ENCODE measurements at places on chromosomes 2 and 18.

- no peak for DNase-seq
Observed at GRCh38 chr2:160941290-160941846, 218.9 kb upstream of the TANK start.

- DNase-seq: no peak
Observed at GRCh38 chr2:100641125-100641435, 78.3 kb downstream of the PDCL3 start.

DNA sequence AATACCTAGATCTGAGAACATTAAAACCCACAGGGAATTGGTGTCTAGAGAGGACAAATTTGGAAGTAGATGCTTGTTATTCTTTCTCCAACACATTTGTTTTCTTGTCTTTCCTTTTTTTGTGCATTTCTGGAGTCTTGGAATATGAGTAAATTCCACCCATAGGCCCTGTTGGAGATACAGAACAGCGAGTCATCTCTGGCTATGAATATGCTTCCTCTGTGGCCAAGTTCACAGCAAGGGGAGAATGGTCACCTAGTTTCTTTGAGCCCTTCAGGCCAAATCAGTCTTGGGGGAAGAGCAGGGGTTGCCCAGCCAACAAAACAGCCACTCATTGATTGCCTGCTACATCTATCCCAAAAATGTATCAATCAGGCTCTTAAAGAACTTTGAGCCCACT, 31.3 kb downstream of the SP140L start:
- DNase-seq: no peak

DNA sequence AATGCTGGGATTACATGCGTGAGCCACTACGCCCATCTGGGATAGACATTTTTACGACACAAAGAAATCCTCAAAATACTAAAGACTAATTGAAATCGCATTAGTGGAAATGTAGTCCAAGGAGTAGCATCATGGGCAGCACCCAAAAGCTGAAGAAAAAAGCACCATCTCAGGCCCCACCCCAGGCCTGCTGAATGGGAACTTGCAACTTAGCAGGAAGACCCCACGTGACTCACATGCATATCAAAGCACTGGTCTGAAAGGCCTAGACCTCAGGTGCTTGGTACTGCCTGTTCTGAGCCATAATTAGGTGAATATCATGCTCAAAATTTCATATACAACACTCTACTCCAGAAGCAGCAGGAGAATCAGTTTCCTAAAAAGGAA, 28.9 kb downstream of the SPRED2 start:
- DNase-seq: no peak

DNA sequence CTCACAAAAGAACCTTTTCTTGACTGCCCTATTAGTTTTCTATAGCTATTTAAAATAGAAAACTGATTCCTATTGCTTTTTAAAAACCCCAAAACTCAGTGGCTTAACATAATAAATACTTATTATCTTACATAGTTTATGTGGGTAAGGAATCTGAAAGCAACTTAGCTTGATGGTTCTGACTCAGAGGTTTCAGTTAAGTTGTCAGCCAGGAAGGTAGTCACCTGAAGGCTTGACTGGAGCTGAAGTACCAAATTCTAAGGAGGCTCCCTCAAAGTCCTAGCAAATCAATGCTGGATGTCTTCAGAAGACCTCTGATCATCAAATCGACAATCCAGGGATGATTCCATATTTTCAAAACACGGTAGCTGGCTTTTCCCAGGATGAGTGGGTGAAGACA, 546.6 kb upstream of the CDH2 start:
- no peak for DNase-seq

- DNase-seq: no peak
Observed at GRCh38 chr2:151289972-151290866, 751 bp upstream of the NMI start.

All from KBM-7 (cell line).